ENCODE measurements at places on chromosomes 5 and 9.

DNA sequence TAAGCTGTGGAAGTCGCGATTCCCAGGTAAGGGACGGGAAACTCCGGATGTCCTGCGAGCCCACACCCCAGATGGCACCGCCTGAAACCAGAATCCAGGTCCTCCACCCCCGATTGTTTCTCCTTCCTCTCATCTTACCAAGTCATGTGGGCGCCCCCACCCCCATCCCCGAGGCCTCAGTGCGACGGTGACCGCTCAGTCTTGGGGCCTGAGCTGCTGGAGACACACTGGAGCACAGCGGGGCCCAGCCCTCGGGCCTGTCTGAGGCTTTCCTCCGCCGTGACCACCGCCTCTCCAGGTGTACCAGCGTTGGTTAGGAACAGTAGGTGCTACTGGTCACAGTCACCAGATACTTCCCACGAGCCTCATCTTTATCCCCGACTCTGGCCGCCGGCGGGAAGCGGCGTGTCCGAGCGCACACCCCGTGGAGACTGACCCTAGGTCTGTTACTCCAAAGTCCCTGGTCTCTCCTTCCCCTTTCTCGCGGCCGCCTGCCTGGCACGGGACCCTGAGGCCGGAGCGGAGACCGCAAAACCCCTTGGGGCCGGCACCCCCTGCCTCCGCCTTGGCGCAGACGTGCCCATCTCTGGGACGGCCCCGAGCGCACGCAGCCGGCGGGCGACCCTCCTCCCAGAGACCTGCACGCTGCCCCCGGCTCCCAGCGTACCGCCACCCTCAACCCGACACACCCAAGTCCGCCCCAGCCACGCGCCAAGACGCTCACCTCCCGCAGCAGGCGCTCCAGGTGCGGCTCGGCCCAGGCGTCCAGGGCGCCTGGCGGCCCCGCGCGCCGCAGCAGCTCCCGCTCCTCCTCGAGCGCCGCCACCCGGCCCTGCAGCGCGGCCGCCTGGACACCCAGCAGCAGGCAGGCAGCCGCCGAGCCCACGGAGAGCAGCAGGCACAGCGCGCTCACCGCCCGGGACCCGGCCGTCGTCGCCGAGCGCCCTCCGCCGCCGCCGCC, 733 bp downstream of the COL23A1 start:
- DNase-seq: no peak

DNA sequence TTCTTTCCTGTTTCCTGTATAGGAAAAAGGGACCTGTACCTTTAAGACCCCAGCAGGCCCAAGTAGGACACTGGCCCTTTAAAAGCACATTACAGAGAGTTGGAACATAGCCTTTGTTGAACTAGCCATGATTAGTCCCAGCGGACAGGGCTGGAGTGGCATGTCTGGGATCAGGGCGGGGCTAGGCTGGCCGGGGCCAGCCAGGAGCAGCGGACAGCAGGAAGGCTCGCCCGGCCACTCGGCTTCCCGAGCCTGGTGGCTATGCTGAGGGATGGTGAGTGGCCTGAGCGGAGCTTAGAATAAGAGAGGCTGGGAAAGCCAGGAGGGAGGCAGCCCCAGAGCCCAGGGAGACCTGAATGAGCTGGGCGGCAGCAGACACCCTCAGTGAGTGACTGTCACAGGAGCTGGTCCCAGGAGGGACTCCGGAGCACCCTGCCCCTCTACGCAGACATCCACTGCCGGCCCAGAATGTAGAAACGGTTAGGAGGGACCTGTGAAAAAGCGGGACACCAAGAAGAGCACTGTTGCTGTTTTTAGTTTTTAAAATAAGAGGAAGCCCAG, 92.1 kb downstream of the DAB2IP start:
- no peak for DNase-seq

DNA sequence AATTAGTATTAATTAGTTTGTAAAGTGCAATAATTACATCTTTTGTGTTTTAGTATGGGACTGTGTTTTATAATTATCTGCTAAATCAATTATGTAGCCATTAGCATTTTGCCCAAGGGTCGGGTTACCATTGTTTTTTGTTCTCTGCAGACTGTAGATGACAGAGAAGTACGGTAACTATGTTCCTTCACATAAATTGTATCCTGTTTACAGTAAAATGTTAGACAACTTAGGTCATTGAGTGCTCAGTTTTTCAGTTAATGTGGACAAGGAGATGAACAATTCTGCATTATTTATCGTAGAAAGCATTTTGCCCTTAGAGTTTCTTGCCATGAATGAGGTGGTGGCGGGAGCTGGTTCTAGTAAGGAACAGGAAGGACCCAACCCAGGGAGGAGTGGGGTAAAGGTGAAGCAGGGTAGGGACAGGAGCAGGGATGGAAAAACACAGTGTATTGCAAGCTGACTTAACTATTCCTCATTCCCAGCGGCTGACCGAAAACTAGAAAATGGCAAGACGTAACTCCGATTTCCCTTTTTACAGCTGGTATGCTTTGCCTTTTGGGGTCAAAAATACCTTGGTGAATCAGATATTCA, 243.7 kb upstream of the SLC24A2 start:
- no peak for DNase-seq

DNA sequence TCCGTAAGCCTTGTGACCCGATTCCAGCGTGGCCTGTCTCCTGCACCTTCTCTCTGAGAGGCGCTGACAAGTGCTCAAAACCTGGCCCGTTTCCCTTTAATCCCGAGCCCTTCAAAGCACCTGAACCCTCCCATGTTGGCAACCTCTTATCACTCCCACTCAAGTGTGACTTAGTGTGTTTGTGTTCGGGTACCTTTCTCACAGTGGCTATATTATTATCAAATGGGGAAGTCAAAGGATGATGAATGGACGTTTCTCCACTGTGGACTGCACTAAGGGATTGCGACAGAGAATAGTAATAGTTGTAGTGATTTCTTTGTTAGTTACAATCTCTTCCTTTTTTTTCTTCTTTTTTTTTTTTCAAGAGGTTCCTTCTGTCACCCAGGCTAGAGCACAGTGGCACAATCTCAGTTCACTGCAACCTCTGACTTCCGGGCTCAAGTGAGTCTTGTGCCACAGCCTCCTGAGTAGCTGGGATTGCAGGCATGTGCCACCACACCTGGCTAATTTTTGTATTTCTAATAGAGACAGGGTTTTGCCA, 65.4 kb upstream of the TNFSF8 start:
- no peak for DNase-seq

DNA sequence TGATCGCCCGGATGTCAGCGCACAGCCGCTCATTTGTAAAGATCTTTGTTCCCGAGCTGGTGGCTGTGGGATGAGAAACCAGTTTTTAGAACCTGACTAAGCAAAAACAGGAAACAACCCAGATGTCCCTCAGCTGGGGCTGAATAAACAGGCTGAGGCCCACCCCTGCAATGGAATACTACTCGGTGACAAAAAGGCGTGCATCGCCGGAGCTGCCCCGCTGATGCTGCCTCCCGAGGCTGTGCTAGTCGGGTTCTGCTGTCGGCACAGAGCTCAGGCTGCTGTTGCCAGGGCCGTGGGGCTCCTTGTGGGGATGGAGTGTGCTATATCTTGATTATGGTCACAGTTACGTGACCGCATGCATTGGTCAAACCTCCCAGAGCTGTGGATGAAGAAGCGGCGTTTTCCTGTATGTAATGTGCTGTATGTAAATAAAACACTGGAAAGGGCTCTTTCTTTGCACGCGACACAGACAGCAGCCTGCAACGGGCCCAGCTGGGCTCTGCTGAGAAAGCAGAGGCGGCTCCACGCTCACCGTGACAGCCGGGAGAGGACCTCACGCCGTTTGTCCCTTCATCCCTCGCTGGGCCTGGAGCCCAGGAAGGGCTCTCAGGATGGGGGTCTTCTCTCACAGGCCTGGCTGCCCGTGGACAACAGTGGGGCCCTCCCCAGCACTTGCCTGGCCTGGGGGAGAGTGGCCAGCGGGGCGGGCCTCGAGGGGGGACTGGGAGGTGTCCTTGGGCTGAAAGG, 51.5 kb upstream of the RNU6ATAC start:
- DNase-seq: no peak

DNA sequence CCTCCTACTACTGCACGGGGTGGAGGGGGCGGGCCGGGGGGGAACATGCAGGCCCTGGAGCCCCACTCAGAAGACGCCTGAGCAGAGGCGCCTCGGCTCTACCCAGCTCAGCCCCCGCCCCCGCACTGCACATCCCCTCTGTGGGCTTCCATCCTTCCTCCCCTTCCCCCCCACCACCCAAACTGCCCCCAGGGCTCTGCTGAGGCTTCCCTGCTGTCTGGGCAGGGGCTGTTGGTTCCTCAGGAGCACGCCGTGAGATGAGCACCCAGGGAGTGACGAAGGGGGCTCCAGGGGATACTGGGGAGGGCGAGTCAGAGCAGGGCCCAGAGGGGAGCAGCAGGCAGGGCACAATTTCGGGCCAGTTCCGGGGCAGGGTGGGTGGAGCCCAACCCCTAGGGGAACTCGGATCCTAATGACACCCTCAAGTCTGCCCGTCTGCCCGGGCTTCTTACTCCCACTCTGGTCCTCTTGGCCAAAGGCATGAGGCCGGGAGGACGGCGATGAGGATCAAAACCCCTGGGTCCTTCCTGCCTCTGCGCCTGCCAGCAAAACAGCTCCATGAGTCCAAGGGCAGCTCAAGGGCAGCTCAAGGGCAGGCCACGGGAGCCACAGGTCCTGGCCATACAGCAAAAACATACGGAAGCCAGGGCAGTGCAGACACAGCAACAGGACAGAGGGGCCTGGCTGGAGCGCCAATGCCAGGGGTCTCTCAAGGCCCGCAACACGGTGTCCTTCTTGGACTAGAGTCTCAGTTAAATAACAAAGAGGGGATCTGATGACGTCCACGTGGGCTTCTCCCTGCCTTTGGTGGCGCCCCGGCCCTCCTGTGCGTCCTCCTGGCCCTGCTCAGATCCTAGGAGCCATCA, 200.9 kb downstream of the AUH start:
- no peak for DNase-seq

- DNase-seq: no peak
Measured at GRCh38 chr5:87421307-87421706, 8.6 kb upstream of the CCNH start.

Data from effector CD4-positive, alpha-beta T cell (primary cell).